HepG2 (cell line): ENCODE measurements at places on chromosomes 6 and 20. TPM values are rescaled to one million over a fixed set of nuclear protein-coding genes. Genes with fewer than 3 reads are reported as not detected.
A peak's percentile ranks its signal among the peaks of the same experiment; 100 is the strongest.

- no peak for DNase-seq
Observed at GRCh38 chr6:89887452-89888137, 6.7 kb upstream of the GJA10 start.

The HAO1 gene
- total RNA-seq = not detected in 2 replicates

DNA sequence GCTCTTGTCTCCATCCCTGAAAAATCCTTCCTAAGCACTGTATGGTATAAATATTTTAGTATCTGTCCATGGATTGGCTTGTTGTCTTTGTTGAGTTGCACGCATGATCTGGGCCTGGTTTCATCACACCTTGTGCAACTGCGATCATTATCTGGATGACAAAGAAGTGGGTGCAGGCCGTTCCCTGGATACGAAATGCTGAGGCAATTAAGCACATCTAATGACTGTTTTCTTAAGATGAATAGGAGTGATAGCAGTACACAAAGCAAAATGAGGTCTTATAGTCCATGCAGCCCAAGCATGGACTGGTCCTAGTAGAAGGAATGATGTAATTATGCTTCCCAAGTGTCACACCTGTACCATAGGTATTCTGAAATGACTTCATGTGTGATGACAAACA is 47.8 kb downstream of the SLC35D3 start:
- DNase-seq = no peak

DNA sequence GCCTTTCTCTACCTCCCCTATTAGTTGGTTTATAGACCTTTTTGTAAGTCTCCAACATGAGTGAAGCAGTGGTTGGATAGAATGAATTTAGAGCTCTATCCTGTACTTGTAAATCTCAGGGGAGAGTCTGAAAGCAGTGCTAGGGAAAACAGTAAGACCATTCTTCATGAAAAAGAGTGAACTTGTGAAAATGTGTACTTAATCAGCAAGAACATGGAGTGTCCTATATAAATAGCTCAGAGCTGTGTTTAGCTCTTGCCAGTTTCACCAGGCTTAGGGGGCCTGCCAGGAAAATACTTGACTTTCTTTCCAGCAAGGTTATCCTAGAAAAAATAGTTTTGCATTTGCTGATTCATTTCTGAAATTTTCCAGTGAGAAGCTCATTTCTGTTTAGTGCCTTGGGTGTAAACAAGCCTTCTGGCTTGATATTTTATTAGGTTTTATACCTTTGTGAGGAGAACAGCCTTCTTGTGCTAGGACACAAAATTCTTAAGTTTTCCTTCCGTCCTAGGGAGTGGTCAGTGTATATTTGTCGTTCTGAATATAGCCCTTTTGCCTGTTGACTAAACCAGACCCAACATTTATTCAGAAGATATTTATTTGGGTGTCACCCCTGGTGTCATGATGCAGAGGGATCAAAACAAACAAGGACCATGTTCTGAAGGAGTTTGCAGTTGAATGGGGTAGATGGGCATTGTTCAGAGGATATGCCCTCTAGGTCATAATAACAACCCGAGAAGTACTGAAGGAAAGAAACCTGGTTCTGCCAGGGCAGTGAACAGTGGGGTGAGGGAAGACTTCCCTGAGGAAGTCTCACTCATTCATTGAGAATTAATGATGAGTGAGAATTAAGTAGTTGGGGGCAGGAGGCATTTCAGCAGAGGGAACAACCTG is 7.6 kb downstream of the ARFGEF2 start:
- no peak for DNase-seq

DNA sequence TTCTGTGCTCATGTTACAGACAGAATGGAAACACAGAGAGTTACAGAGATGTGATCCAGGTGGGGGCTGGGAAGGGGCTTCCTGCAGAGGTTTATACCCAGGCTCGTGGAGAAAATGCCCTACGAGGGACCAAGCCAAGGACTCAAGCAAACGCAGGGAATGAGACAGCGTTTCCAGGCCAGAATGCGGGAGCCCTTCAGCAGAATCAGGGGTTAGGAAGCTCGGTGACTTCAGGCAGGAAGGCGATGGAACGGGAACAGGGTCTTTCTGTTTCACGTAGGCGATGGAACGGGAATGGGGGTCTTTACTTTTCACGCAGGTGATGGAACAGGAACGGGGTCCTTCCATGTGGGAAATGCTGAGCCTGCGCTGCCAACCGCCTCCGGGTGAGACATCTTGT is 82.6 kb downstream of the THBS2 start:
- no peak for DNase-seq

DNA sequence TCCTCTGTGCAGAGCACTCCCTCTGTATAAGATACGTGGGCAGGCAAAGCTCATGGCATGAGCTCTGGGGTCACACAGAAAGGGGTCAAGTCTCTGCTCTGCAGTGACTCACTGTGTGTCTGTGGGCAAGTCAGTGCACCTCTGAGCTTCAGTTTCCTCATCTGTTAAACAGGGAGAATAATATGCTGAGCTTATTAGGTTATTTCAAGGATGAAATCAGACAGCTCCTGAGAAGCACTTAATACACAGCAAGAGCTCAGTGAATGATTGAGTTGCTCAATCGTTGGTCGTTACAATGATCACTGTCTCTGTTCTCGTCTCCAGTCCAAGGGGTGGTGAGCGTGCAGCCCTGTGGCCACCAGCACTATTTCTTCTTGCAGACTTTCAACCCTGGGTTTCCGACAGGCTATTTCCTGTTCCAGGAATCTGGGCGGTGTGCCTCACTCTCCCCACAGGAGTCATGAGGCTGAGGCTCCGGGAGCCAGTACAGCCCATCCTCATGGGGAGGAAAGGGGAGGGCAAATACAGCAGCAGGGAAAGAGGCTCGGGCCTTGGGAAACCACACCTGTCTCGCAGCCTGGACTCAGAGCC is 28.9 kb downstream of the KIAA1755 start:
- no peak for DNase-seq

- DNase-seq = no peak
Observed at GRCh38 chr20:32319100-32319499, 39.0 kb upstream of the ASXL1 start.

DNA sequence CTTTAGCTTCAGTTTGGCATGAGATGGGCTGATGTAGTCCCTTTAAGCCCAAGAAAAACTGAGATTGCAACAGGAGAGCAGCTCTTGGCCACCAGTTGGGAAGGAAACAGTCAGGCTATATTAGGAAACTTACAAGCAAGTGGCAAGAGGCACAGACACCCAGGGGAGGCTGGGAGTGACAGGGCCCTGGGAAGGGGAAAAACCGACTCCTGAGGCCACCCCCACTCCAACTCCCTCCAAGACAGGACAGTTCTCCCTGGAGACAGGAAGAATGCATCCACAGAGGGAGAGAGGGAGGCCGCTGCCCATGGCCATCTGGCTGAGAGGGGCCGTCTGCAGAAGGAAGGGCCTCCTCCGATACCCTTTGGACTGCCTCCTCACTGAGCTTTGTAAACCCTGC is 20.5 kb downstream of the JPH2 start:
- DNase-seq = no peak

DNA sequence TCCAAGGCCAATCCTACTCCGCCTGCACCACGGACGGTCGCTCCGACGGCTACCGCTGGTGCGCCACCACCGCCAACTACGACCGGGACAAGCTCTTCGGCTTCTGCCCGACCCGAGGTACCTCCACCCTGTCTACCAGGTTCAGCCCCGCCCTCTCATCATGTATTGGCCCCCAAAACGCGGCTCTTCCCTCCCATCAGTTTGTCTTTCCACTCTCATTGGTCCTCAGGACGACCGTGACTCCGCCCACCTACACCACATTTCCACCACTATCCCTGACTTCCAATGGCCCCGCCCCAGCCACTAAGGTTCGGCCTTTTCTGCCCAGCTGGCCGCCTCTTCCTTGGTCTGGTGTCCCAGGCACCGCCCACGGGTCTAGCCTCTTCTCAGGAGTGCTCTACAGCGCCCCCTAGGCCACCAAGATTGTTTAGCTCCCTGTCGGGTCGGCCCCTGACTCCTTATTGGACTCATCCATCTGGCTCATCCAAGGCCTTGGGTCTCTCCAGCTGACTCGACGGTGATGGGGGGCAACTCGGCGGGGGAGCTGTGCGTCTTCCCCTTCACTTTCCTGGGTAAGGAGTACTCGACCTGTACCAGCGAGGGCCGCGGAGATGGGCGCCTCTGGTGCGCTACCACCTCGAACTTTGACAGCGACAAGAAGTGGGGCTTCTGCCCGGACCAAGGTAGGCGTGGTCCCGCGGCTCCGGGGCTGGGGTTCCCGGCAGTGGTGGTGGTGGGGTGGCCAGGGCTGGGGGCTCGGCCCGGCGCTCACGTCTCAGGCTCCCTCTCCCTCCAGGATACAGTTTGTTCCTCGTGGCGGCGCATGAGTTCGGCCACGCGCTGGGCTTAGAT is 3.1 kb downstream of the MMP9 start:
- peak; percentile 46 for DNase-seq

The DUSP15 gene
- total RNA-seq = 0.18 and 0.93 TPM in 2 replicates

GRCh38 chr6:17397764-17398194 is 4.4 kb downstream of the CAP2 start:
- DNase-seq = no peak

- DNase-seq = no peak
Observed at GRCh38 chr20:19460386-19460785, 247.9 kb downstream of the SLC24A3 start.

GRCh38 chr6:129368076-129368475 is 341.9 kb downstream of the ARHGAP18 start:
- no peak for DNase-seq

GRCh38 chr6:40164345-40164755 is 230.1 kb upstream of the MOCS1 start:
- DNase-seq = no peak

The MUCL3 gene
- not detected in 2 replicates for total RNA-seq

DNA sequence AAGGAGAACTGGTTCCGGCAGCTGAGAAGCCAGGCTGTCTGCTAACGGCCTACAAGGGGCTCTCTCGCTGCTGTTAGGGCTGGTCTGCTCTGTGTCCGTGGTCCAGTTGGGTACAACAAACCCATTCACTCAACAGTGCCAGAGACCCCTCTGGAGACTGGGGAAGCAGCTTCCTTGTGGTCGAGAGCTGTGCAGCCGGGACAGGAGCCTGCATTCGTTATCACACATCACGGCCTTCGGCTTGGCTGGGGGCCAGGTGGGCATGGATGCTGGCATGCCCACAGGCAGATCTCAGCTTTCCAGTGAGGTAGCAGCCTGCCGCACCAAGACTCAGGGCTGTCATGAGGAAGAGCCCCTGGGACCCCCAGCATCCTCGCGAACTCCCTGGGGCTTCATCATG is 124.7 kb downstream of the PREX1 start:
- DNase-seq = no peak

DNA sequence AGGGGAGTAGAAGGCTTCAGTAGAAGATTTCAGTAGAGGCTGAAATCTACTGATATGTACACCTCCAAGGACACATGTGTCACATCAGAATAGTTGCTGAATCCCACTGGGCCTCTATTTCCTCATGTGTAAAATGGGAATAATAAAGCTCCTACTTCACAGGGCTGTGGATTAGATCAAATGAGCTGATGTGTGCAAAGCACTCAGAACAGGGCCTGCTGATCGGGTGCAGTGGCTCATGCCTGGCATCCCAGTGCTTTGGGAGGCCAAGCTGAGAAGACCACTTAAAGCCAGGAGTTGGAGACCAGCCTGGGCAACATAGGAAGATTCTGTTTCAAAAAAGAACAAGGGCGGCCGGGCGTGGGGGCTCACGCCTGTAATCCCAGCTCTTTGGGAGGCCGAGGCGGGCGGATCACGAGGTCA is 8.1 kb upstream of the AP5S1 start:
- DNase-seq = no peak

GRCh38 chr6:131958095-131958494 is 6.9 kb upstream of the CCN2 start:
- DNase-seq = no peak

DNA sequence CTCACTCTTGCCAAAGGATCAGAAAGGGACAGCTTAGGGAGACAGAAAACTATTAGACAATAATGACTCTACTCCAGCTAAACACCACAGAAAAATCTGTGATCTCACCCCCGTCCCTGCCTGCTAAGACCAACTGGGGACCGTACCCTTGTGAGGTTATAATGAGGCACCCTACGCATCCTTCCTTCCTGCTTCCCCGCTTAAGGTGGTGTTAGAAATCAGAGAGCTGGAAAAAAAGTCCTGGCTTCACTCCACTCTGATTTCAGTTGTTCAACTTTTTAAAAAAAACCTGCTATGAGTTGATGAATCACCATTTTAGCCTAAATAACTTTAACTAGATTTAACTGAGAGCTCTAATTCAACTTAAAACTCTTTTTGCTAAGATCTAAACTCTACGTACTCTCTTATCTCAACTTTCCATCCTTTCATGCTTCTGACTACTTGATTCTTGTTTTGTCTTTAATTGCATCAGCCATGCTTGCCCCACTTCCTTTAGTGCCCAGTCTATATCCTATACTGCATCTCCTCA is 35.8 kb upstream of the TMEM14A start:
- no peak for DNase-seq
